ENCODE measurements at places on chromosomes 7 and 10. TPM values are rescaled to one million over a fixed set of nuclear protein-coding genes. Genes with fewer than 3 reads are reported as not detected.

The DIP2C gene
- total RNA-seq: 24.9 TPM

The IGF2BP3 gene
- total RNA-seq: 40.6 TPM

The MBL2 gene
- total RNA-seq: not detected

The TRIM50 gene
- not detected for total RNA-seq

The GJD4 gene
- total RNA-seq: not detected

The TECTB gene
- not detected for total RNA-seq

The VSTM2A gene
- total RNA-seq: not detected

The CYP3A7 gene
- total RNA-seq: not detected

The HABP2 gene
- not detected for total RNA-seq

The PRSS2 gene
- total RNA-seq: not detected

The ASB15 gene
- not detected for total RNA-seq

The TMEM176B gene
- total RNA-seq: 4.8 TPM

The NRP1 gene
- total RNA-seq: 185 TPM

The MYOZ1 gene
- not detected for total RNA-seq

The CDK14 gene
- total RNA-seq: 54.0 TPM

The H2BK1 gene
- not detected for total RNA-seq

The SMKR1 gene
- not detected for total RNA-seq

The SH2D4B gene
- total RNA-seq: not detected

The ITPRID1 gene
- total RNA-seq: not detected

The EPHA1 gene
- not detected for total RNA-seq

The NRF1 gene
- 19.4 TPM for total RNA-seq

The DENND2A gene
- 0.75 TPM for total RNA-seq

The SFTPD gene
- total RNA-seq: 0.15 TPM

The MNX1 gene
- not detected for total RNA-seq

The AKR1C1 gene
- 139 TPM for total RNA-seq

The THNSL1 gene
- total RNA-seq: 1.9 TPM

The VGF gene
- total RNA-seq: not detected

The FAM237B gene
- total RNA-seq: not detected

The TUBB8 gene
- not detected for total RNA-seq

The OR2A12 gene
- not detected for total RNA-seq

The MYOF gene
- total RNA-seq: 191 TPM

The NPVF gene
- not detected for total RNA-seq

The MSS51 gene
- 0.60 TPM for total RNA-seq

The FEZF1 gene
- not detected for total RNA-seq

The ZNF804B gene
- total RNA-seq: not detected

The TMEM213 gene
- total RNA-seq: not detected

The FAM204A gene
- total RNA-seq: 44.0 TPM

The PTPRE gene
- 0.90 TPM for total RNA-seq

The C10orf143 gene
- 0.82 TPM for total RNA-seq

The BMPER gene
- 56.5 TPM for total RNA-seq

The CALML5 gene
- total RNA-seq: not detected

The CHRM2 gene
- not detected for total RNA-seq

The GPR22 gene
- not detected for total RNA-seq

The INPP5A gene
- total RNA-seq: 26.3 TPM

The PRTFDC1 gene
- total RNA-seq: 12.6 TPM

The GSDME gene
- 81.1 TPM for total RNA-seq

The ANK3 gene
- 48.9 TPM for total RNA-seq

The HOXA11 gene
- not detected for total RNA-seq

The ENO4 gene
- total RNA-seq: 0.35 TPM

The SFTPA1 gene
- not detected for total RNA-seq

The TMEM236 gene
- not detected for total RNA-seq

The LRIT1 gene
- not detected for total RNA-seq

The SERPINE1 gene
- total RNA-seq: 1,526 TPM

The BRI3 gene
- total RNA-seq: 87.8 TPM

The EBLN1 gene
- not detected for total RNA-seq

The ASAH2 gene
- 1.1 TPM for total RNA-seq

The TFEC gene
- 0.12 TPM for total RNA-seq

The ZNF518A gene
- total RNA-seq: 7.4 TPM

The RNF148 gene
- 0.45 TPM for total RNA-seq

Data from smooth muscle cell of the coronary artery (primary cell).